ENCODE measurements at places on chromosomes 6 and 20.
A peak's percentile ranks its signal among the peaks of the same experiment; 100 is the strongest.

- DNase-seq = peak; percentile 49
These were observed 6.1 kb downstream of the UBD start for GRCh38 chr6:29553268-29554057.

GRCh38 chr6:108133594-108134179 lies 32.1 kb upstream of the NR2E1 start:
- peak; percentile 79 for DNase-seq

GRCh38 chr6:57822896-57823358 lies 505.5 kb downstream of the PRIM2 start:
- DNase-seq = peak; percentile 1

DNA sequence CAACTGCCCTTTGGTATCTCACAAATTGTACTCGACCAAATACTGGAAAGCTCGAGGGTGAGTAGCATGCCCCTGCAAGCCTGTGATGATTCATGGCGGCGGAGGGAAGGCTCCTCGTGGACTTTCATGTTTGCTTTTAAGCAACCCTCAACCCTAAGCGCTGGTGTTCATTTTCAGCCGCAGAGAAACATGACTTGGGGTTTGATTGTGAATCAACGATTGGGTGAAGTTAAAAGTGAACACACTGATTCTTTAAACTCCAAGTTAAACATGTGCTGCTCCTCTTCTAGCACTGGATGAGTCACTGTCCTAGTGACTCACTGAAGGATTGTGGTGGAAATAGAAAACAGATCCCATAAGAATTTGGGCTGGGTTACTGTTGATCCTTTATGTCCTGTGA lies 8.3 kb downstream of the CD109 start:
- no peak for DNase-seq

DNA sequence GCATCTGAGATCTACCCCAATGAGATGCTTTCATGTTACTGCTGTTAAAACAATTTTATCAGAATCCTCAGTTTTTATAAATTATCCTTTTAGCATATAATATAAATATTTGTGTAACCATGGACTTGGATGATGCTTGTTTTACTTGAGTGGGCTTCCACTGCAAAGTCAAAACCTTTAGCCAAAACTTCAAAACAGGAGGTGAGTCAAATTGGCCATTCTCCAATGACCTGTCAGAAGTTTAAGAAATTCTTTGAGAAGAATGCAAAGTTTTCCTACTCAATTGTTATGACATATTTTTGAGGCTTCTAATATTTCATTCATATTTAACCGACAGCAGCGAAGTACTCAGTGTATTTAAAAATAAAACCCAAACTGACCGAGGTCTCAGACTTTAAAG lies 507.9 kb downstream of the EYS start:
- DNase-seq = peak; percentile 7

GRCh38 chr6:14406614-14407331 lies 289.2 kb downstream of the CD83 start:
- DNase-seq = no peak

- DNase-seq = no peak
These were observed 369.1 kb upstream of the MARCKS start for GRCh38 chr6:113488061-113488460.

DNA sequence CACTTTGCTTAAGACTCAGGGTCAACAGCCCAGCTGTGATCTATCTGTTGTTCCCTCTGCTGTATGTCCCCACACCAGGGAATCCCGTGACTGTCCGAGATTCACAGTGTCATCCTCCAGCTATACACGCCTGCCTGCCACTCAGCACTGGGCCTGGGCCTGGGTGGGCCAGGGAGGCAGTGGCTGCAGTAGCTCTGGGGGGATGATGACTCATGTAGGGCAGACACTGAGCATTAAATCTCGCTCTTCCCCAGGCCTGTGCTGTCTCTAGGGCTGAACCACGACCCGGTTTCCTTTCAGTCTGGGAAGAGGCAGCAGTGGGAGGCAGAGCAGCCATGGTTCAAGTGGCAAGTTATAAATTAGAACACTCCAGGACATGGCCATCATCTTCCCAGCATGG lies 173.9 kb downstream of the LRFN2 start:
- no peak for DNase-seq

DNA sequence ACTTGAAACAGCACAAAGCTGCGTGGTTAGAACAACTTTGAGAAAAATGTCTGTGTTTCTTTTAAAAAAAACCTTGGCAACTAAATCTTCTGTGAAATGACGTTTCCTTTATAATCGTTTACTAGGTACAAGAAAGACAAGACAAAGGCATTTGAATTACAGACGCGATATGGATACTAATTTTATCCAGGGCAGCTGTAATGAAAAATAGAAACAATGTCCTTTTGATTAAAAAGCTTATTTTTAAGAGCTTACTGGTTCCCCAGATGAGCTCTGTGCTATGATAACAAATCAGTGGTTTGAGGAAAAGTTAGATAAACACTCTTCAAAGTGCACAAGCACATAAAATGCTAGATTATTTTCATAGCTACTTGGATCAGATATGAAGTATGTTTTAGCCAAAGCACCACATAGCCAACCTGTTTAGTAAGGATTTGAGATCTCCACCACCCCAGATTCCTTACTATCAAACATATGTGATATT lies 1.6 kb upstream of the SYNCRIP start:
- DNase-seq = no peak

GRCh38 chr6:9463311-9463710 lies 951.6 kb downstream of the TFAP2A start:
- DNase-seq = no peak

GRCh38 chr20:64265201-64265600 lies 9.7 kb downstream of the PCMTD2 start:
- DNase-seq = no peak

DNA sequence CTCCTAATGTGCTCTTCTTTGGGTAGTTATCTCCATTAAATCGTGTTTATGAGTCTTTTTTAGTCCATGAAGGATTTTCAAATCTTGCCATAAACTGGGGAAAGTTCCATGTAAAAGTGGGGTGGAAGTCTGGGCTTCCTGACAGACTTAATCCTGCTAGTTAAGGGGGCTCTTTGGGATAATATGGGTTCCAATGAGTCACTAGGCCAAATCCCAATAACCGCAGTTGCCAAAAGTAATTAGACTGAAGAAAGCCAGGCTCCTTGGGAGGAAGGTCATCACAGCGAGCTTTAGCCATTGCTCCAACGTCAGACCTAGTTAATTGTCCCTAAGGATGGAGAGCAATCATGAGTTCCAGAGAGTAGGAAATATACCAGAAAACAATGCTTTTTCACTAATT lies 10.8 kb downstream of the RSPO3 start:
- peak; percentile 45 for DNase-seq

DNA sequence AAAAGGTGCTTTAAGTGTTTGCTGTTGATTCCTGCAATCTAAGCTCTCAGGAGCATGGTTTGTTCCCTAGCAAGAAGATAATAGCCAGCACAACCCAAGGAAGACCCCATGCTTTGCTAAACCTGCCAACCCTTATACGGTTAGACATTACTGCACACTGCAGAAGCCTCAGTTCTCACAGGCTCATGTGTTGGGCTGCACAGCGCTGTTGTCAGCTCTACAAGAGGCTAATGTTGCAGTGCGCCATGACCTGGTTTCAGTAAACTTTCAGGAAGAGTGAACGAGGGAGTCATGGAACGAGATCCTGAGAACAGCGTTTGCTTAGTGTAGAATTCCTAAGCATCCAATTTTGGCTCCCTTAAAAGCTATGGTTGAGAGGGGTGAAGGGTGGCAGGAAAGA lies 218.5 kb downstream of the ARHGAP18 start:
- no peak for DNase-seq

- no peak for DNase-seq
These were observed 97.4 kb upstream of the ELOVL5 start for GRCh38 chr6:53446151-53446550.

Data from tongue (tissue), 3 donors.